Spinal cord (tissue), 10 donors: ENCODE measurements at places on chromosomes 7 and 10. TPM values are rescaled to one million over a fixed set of nuclear protein-coding genes. Genes with fewer than 3 reads are reported as not detected.

COL26A1 gene
- total RNA-seq, result 15.4 TPM

DNA sequence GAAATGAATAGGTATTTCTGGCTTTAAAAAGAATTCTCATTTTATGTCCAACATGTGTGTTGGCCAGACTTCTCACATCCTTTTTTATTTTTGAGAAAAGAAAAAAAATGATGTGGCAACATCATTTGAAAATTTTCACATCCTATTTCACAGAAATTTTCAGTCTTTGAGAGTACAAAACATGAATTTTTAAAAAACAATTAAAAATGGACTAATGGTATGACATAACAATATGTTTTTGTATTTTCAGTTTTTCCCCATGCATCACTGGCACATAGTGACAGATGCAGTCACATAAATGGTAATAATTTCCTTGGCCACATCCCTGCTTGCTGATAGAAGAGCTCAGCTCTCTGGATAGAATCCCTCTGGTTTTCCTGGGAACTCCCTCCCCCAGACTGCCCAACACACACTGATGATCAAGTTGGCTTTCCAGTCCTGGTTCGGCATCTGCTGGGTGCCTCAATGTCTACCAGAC lies 188.5 kb upstream of the AGR3 start:
- H3K4me3 ChIP-seq, result no peak overlapping the region
- no peak overlapping the region for H3K27ac ChIP-seq
- DNase-seq, result no peak
- no peaks in the 10 kb centered on the region for H3K4me1 ChIP-seq

- no peak overlapping the region for H3K27ac ChIP-seq
- H3K4me1 ChIP-seq, result peaks cover 2% of the 10 kb centered on the region
- no peak overlapping the region for H3K4me3 ChIP-seq
Observed at GRCh38 chr7:5463031-5463430, 39.4 kb upstream of the TNRC18 start.

DNA sequence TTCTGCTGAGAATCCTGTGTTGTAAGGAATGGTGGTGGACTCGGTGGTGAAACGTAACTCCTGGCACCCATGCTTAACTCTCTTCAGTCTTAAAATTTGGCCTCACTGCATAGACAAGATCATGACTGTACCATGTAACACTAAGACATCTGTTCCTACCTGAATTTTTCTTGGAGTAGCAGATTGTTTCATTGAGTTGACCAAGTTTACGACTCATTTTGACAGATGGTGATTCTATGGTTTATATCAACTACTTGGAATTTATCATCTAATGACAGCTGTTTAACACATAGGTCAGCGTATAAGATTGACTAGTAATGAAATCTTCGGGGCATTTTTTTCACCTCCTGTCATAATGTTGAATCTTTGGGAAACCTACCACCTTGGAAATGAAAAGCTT lies 184.2 kb downstream of the CELF2 start:
- H3K27ac ChIP-seq, result no peak overlapping the region
- H3K36me3 ChIP-seq, result peaks cover 8% of the 10 kb centered on the region
- no peak overlapping the region for H3K4me3 ChIP-seq
- no peak for DNase-seq
- H3K4me1 ChIP-seq, result peaks cover 11% of the 10 kb centered on the region
- no peaks in the 10 kb centered on the region for H3K27me3 ChIP-seq

- H3K27ac ChIP-seq, result no peak overlapping the region
- no peak overlapping the region for H3K4me3 ChIP-seq
- peaks cover 4% of the 10 kb centered on the region for H3K27me3 ChIP-seq
Observed at GRCh38 chr7:22725585-22725984, 1.4 kb upstream of the IL6 start.

DNA sequence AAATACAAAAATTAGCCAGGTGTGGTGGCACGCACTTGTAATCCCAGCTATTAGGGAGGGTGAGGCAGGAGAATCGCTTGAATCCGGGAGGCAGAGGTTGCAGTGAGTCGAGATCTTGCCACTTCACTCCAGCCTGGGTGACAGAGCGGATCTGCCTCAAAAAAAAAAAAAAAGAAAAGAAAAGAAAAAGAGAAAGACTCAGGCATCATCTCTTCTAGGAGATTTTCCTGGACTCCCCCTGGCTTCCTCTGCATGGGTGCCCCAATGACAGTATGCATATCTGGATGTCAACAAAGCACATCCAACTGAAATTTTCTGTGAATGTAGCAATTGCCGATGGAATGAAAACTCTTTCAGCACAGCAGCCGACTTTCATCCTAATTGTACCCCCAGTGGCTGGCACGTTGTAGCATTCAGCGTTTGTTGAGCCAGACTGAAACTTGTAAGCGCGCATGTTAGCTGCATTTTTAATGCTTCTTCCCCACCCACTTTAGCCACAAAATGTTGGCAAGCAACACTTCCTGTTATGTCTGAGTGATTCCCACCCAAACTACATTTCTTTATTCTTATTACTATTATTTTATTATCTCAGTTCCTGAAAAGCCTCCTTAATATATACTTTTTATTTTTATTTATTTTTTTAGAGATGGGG lies 70.2 kb downstream of the PRTFDC1 start:
- H3K36me3 ChIP-seq, result no peaks in the 10 kb centered on the region
- no peak for DNase-seq
- no peaks in the 10 kb centered on the region for H3K27me3 ChIP-seq
- H3K4me1 ChIP-seq, result no peaks in the 10 kb centered on the region
- no peak overlapping the region for H3K27ac ChIP-seq

GRCh38 chr10:34854147-34854601 lies 39.1 kb upstream of the PARD3 start:
- no peaks in the 10 kb centered on the region for H3K4me1 ChIP-seq
- H3K27ac ChIP-seq, result no peak overlapping the region
- peak; percentile 78 for DNase-seq
